Bronchial epithelial cell (primary cell): ENCODE measurements at places on chromosomes 3 and 15. TPM values are rescaled to one million over a fixed set of nuclear protein-coding genes. Genes with fewer than 3 reads are reported as not detected.
A peak's percentile ranks its signal among the peaks of the same experiment; 100 is the strongest.

COL8A1 gene
- total RNA-seq, result 2.7 and 3.9 TPM in 2 replicates

DNA sequence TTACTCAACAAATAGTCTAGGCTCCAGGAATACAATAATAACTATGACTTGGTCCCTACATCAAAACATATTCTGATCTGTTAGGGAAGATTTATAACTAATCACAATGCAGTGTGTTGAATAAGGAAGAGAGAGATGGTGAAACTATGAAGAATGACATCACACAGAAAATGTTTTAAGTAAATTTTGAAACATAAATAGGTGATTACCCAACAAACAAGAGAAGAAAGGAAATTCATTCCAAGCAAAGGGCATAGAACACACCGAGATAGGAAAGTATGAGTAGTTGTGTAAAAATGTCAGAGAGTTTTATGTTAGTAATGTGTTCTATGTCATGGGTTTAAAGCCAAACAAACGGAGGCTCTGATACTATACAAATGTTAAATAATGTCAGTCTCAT, 13.4 kb downstream of the SEC62 start:
- DNase-seq, result peak; percentile 86

RGMA gene
- total RNA-seq, result 0.53 and 1.0 TPM in 2 replicates

- peak; percentile 48 for DNase-seq
Measured at GRCh38 chr3:185361920-185362319, 1.0 kb upstream of the MAP3K13 start.

- no peak for DNase-seq
Measured at GRCh38 chr3:126053949-126054569, 29.9 kb downstream of the SLC41A3 start.

COL6A5 gene
- not detected in 2 replicates for total RNA-seq

GRCh38 chr3:42498034-42498433, 4.4 kb upstream of the VIPR1 start:
- no peak for DNase-seq

DNA sequence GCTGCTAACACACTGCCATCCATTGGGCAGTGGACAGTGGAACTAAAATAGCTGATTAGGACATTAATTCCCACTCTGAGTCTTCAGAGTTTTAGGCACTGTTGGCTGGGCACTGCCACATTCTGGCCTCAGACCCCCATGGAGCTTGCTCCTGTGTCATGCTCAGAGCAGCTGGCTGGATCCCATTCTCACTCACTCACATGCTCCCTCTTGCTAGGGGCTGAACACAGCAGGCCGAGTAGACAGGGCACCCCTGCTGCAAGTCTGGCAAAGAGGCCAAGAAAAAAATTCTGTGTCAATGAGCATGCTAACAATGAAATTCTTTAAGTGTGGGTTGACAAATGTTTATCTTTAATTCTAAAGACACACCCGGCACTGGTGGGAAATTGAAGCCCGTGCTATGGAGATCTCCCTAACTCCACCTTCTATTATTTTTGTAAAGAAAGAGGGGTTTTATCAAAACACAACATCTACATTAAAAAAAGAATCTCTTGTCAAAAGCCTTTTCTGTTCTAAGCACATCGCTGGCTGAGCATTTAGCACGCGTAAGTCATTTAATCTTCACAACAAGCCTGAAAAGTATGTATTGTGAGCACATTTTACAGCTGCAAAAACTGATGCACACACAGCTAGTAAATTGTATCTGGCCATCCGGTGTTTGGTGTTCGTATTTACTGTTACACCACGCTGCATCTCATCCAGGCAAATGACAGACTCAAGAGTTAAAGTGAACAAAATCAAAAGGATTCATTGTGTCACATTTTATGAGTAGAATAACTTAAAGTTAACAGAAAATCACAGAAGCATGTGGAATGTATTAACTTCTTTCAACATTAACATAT, 362.1 kb downstream of the PLOD2 start:
- DNase-seq, result no peak

- DNase-seq, result peak; percentile 1
Measured at GRCh38 chr15:61681676-61682075, 378.6 kb downstream of the VPS13C start.
